ENCODE measurements at places on chromosomes 12 and 14.

DNA sequence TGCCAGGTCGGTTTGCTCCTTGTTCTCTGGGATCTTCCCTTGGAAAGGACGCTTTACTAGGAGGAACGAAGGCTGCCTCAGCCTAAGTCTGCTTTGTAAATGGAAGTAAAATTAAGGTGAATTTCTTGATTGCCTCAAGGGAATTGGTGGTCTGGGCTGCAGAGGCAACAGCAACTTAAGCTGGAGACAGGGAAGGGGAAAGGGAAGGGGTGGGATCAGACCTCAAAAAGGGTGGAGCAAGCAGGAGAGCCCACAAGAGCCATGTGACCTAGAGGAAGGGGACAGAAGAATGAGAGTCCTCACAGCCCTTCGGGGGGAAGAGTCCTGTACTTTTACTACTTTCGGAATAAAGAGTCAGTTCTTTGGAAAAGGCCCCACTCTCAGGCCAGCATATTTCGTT, 147.9 kb downstream of the PPM1H start:
- DNase-seq = no peak

DNA sequence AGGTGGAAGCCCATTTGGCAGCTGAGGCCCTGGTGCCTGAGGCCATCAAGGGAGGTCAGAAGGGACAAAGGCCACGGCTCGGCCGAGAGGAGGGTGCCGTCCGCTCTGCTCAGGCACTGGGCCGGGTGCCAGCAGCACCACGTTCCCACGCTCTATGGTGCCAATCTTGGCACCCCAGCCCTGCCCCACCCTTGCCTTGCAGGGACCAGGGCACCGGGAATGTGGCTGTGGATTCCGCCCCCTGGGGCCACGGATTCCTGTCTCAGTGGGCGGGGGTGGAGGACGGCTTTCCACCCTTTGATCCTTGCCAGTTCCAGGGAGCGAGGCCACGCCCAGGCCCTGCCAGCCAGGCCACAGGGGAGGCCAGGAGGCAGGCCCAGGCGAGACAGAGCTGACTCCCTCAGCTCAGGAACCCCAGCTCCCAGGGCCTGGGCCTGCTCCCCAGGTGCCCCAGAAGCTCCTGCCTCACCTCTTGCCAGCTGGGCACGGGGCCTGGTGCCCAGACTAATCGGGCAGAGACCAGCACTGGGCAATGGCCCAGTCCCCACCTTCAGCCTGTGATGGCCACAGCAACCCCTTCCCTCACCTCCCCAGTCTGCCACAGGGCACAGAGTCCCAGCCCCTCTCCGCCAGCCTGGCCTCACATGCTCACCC, 26.4 kb upstream of the GPR132 start:
- no peak for DNase-seq

DNA sequence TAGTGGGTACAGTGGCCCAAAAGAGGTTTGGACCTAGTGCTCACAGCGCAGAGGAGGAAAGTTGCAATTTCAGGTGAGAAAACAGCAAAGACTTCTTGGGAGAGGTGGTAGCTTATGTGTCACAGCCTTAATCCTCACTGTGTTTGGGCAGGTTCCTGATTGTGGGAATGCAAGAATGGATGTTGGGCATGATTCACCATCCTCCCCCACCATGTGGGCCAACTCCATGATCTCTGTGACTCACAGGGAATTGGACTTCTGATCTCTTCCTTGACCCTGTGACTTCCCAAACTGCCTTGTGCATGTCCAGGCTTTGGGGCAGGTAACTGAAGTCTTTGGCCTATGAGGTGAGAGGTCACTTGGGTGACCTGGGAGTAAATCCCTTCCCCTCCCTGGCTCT, 1.8 kb upstream of the CHST11 start:
- DNase-seq = no peak

DNA sequence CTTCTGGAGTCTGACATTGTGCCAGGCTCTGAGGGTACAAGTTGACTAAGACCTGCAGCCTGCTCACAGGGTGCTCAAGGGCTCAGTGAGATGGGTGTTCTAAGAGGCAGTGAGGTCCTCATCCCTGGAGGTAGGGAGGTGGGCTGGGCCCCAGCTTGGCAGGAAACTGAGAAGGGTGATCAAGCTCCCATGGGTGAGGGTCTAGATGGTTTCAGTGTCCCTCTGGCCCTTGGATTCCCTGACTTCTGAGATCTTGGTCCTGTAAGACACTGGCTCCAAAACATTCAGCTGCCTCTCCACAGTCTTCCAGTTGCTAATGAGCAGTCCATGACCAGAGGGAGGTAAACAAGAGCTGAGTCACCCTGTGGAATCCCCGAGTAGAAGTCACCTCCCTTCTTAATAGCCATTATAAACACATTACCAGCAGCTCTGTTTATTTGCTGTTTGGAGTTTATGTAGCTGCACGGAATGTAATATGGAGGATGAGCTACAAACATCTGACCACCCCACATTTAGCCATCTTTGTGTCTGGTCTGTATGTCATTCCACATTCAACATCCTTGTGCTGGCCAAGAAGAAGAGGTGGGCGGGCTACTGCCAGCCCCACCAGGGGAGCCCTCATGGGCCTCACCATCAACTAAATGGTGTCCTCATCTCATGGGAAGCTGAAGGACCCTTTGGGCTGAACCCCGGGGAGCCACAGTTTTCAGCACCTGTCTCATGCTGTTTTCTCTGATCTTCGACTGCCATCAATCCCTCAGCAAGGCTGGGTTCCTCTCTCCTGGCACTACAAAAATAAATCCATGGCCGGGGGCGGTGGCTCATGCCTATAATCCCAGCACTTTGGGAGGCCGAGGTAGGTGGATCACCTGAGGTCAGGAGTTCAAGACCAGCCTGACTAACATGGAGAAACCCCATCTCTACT, 37.2 kb upstream of the BDKRB2 start:
- no peak for DNase-seq

DNA sequence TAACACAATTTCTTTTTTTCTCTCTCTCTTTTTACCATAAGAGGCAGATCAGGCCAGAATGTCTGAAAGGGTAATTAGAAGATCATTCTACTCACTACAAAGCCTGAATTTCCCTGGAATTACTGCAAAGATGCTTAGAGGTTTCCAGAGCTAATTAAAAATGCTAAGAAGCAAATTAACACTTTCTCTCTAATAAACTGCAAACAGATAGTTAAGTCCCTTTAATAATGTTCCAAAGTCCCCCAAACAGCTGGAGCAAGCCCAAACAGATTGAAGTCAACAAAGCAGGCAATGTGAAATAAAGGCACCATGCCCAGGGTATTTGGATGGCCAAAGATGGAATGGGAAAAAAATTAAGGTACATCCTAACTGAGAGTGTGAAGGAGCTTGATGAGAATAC, 208.8 kb upstream of the LRFN5 start:
- no peak for DNase-seq

- DNase-seq = no peak
Observed at GRCh38 chr14:54739514-54739913, 163.1 kb downstream of the GCH1 start.
